ENCODE measurements at places on chromosomes 3 and 15.

- peak; percentile 45 for DNase-seq
Measured at GRCh38 chr3:101574388-101575112, 570 bp downstream of the PCNP start.

DNA sequence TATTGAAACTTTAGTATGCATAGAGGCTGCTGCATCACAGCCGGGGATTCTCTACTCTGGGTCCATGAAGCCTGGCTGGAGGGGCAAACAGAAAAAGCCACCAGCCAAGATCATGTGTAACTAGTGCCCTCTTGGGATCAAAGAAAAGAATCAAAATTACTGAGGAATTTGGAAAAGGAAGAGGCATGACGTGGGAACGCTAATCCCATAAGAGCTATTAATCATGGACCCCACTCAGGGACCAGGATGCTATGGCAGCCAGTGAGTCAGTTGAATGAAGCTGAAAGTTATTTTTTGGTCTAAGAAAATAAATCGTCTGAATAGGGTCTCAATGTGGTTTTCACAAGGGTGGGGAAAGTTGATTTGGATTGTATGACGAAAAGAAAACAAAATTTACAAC is 1165.1 kb downstream of the ROBO2 start:
- DNase-seq, result no peak

DNA sequence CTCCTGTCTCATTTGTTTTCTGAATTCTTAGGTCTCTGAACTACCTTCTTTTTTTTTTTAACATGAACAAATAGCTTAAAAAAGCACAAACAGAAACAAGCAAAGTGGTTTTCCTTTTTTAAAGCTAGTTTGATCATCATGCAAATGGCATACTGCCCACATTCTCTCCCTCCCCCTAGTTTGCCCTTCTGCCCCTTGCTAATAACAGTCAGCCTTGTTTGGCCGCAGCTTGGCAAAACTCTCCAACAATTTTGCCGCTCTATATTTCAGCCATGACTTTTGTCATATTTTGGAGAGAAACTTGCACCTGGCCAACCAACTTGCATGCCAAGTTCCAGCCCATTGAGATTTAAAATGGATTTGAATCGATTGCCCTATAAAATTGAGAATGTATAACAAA is 666.0 kb upstream of the NR2F2 start:
- no peak for DNase-seq

GRCh38 chr3:148229107-148229506 is 468.6 kb upstream of the AGTR1 start:
- DNase-seq, result no peak

GRCh38 chr15:98823012-98823458 is 174.7 kb downstream of the IGF1R start:
- DNase-seq, result no peak

DNA sequence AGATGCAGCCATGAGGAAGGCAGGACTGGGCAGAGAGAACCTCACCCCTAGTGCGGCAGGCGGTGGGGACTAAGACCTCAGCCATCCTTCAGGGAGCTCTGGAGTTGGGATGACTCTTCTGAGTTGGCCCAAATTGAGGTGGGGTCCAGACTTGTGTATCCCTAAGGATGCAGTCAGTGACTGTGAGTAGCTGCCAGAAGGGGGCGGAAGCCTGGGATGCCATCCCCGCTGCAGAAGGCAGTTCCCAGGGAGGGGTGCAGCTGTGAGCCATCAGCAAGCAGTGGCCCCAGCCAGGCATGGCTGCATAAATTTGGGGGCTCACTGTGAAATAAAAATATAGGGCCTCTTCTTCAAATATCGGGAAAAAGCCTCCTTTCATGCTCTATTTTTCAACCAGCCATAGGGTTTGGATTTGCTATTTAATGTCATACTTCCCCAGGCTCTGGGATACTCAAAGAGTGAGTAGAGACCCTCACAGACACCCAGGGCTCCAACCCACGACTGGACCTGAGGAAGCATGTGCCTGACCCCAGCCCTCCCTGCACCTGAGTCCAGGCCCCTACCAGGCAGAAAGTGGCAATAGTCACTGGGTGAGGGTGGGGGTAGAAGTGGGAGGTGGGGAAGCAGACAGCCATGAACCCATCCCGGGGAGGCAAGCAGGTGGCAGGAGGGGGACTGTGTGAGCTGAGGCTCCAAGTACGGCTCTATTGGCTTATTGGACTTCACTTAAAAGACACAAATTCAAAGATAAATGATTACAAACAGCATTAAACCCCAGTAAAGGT is 30.5 kb downstream of the GRK7 start:
- DNase-seq, result no peak

- DNase-seq, result no peak
Measured at GRCh38 chr3:108055931-108056330, 34.9 kb downstream of the CD47 start.

- DNase-seq, result no peak
Measured at GRCh38 chr3:41328926-41329325, 129.6 kb downstream of the CTNNB1 start.
